ENCODE measurements at places on chromosomes 16 and 17.

GRCh38 chr16:54397838-54398237 is 111.3 kb upstream of the IRX3 start:
- DNase-seq = no peak

DNA sequence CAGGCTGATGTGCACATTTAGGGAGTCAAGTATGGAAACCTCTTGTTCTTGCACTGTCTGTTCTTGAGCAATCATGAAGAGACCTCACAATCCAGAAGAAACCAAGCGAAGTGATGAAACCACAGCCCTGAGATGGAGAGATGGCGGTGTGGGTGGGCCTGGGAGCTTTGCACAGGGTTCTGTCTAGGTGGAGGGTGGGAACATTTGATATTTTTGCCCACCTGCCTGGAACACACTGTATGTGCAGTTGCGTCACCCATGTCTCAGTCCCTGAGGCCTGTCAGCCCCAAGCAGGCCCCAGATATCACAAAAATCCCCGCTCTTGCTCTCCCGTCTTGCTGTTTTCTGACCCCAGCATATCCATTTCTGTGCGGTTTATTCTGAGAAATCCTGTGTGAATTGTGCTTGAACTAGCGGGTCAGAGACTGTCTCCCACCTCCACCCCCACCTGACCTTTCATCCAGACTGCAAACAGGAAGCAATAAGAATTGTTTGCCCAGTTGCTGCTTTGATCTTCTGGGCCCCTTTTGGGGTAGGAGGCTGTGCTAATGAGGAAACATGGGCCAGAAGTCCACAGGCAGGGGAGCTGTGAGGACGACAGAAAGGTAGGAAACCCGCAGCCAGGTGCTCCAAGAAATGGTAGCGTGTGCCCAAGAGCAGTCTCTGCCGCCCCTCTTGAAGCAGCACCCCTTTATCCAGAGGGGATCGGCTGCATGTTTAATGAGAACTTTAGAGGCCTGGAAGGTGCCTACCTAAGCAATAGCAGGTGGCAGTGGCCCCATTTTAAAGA is 183.8 kb downstream of the CCDC182 start:
- DNase-seq = no peak

- DNase-seq = no peak
Observed at GRCh38 chr16:88078111-88078775, 127.0 kb downstream of the BANP start.

- no peak for DNase-seq
Observed at GRCh38 chr16:76650582-76650981, 373.4 kb downstream of the CNTNAP4 start.

- DNase-seq = no peak
Observed at GRCh38 chr16:89349947-89350633, 132.6 kb downstream of the ZNF778 start.

DNA sequence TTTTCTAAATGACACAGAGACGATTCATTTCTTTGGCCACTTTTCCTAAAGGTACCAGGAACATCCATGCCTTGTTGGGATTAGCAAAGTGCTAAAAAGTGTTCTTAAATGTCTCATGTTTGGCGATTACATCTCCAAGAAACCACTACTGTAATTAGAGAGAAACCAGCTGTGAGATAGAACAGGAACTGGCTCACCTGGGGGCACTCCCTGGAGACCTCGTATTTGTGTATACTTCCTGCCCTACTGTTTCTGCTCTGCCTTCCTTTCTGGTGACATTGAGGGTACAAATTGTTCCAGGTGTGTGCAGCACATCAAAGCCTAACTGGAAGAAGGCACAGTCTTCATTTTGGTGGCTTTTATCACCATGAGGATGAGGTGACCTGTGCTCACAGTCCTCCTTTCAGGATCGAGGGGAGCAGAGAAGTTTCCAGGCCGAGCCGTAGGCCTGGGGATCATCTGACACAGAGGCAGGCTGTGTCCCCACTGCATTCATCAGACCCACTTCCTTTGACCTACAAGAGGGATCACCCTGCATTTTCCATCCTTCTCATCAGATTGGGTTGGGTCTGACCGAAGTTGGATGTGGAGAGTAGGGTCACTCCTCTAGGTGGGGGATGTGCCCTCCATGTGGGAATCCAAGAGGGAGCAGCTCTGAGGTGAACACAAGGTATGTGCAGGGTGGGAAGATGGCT is 23.7 kb downstream of the CCL4 start:
- DNase-seq = no peak

DNA sequence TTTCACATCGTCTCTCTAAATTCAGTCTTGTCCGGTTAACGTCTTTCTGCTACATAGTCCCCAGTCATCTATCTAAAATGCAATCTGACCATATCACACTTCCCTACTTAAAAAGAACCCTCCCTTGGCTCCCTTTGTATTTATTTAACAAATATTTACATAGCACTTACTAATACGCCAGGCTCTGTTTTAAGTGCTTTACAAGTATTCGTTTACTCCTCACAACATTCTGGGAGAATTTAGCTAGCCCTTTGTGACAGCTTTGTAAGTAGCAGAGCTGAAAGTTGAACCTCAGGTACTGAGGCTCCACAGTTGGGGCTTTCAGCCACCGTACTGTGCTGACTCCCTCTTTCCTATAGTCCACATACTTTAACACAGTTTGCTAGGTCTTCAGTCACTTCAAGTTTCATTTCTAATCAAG is 9.2 kb downstream of the PAFAH1B1 start:
- no peak for DNase-seq

- DNase-seq = no peak
Observed at GRCh38 chr17:16652847-16653366, 743 bp downstream of the ZNF624 start.

- DNase-seq = peak; percentile 48
Observed at GRCh38 chr16:31487720-31488467, 5.0 kb downstream of the SLC5A2 start.

DNA sequence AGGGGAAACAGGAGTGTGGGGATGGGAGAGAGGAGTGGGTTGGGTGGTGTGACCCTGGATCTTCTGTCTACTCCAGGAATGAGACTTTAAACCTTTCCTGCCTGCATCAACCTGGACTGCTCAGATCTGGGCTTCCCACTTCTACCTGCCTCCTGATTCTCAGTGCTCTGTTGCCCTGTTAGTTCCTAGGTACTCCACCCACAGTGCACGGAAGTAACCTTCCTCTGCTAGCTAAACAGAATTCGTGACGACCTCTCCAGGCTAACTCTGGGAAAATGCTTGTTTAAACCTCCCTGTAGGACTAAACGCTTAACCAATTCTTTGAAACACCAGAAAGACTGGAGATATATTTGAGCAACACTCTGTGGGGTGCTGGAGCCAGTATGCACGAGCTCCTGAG is 83.4 kb upstream of the CLEC3A start:
- DNase-seq = no peak

- no peak for DNase-seq
Observed at GRCh38 chr16:66199189-66199588, 167.3 kb upstream of the CDH5 start.

DNA sequence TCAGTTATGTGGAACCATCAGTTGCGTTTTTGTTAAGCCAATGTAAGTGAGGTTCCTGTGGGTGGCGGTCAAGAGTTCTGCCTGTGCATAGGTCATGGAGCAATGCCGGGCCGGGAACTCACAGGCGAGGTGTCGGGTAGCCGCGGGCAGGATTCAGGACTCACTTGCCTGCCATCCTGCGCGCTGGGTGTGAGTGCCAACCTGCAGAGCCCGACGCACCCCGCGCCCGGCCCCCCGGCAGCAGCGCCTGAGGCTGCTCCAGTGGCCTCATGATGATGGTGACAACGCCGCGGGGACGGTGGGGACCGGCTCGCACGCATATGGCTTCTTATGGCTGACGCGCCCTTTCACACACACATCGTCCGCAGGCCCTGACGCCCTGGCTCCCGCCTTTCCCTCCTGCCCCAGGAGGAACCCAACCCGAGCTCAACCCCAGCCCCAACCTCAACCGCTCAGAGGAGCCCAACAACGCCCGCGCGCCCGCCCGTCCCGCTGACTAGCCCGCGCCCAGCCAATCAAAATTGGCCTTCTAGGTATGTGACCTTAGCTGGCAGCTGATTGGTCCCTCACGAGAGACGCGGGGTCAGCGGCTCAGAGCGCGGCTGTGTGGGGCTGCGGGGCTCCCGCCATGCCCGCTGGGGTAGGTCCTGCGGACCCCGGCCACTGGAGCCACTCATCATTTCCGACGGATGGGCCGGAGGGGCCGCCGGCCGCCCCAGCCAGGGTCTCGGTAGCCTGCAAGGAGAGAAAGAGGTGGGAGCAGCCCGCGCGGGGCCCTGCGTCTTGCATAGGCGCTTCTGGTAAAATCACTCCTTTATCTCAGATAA is at the start of gene C16orf95:
TSS of gene C16orf95 (minus strand) at position 470 of the 827 bp plus-strand sequence. CDS start at position 320, 150 bp downstream.
- peak; percentile 31 for DNase-seq

GRCh38 chr17:55200904-55201303 is 63.9 kb upstream of the HLF start:
- no peak for DNase-seq

DNA sequence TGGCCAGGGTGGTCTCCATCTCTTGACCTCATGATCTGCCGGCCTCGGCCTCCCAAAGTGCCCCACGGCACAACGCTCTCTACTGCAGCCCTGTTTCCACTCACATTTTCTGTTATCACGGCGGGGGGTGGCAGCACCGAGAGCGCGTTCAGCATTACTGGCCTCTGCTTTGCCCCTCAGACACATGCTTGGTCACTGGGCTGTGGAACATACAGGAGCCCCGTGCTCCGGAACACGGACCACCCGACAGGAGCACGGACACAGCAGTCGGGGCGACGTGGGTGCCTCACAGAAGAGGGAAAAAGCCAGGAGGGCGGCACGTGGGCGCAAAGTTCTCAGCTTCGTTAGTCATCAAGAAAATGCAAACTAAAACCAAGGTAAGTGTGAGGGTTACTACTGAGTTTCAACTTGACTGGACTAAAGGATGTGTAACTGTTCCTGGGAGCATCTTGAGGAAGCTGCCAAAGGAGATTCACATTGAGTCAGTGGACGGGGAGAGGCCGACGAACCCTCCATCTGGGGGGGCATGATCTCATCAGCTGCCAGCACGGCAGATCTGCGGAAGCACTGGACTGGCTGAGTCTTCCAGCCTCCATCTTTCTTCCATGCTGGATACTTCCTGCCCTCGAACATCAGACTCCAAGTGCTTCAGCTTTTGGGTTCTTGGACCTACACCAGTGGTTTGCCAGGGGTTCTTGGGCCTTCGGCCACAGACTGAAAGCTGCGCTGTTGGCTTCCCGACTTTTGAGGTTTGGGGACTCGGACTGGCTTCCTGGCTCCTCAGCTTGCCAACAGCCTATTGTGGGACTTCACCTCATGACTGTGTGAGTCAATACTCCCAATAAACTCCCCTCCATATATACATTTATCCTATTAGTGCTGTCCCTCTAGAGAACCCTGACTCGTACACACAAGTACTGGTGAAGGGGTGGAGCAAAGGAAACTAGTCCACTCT is 106.8 kb downstream of the ZNF778 start:
- no peak for DNase-seq

GRCh38 chr17:42781639-42782165 is 1.3 kb downstream of the WNK4 start:
- DNase-seq = no peak

DNA sequence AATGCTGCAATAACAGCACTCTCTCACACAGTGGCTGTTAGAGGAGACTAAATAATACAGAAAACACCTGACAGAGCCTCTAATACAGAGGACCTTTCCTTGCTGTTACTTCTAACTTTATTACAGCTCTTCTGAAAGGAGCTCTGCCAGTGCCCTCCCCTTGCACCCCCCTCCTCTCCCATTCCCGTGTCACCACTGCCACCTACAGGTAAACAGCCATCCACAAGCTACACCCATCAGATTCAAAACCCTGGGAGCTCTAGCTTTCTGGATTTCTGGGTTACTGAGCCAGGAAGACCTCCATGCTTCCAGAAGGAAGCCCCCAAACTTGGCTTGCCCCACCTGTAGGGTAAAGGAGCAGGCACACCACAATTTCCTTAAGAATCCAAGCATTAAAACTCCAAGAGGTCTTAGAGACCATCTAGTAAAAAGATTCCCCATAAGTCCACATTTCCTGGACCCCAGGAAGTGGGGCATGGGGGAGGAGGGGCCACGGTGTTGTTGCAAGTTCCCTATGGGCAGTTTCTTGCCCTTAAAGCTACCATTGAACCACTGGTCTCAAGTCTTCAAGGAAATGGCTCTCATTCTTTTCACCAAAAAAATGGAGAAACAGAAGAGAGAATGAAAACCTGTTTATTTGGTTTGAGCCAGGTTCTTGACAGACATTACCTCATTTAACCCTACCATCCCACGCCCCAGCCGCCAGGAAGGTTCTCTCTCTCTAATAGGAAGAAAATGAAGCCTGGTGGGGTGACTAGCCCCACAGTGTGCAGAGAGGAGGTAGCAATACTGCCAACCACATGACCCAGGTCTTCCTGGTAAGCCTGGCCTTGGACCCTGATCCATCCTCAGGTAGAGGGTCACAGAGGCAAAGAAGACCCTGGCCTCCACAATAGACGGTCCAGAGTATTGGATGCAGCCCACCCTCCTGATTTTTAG is 52.8 kb downstream of the TOM1L2 start:
- no peak for DNase-seq

- DNase-seq = no peak
Observed at GRCh38 chr16:17151335-17151734, 319.4 kb downstream of the XYLT1 start.

DNA sequence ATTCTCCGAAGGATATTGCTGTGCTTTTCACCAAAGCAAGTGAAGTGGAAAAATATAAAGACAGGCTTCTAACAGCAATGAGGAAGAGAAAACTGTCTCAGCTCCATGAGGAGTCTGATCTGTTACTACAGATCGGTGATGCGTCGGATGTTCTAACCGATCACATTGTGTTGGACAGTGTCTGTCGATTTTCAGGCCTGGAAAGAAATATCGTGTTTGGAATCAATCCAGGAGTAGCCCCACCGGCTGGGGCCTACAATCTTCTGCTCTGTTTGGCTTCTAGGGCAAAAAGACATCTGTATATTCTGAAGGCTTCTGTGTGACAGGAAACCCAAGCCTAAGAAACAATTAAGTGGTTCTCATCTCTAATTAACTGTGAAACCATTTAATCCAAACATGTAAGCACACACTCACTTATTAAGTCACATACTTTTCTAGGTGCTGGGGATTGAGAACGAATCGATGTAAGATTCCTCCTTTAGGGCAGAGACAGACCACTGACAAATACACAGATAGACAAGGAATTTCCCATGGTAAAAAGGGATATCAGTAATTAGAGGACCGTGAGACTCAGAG is 22.8 kb downstream of the SLFN5 start:
- no peak for DNase-seq
